Activated T-cell treated with anti-CD3 and anti-CD28 coated beads for 24 hours (primary cell): ENCODE measurements at places on chromosomes 3 and 15.
A peak's percentile ranks its signal among the peaks of the same experiment; 100 is the strongest.

DNA sequence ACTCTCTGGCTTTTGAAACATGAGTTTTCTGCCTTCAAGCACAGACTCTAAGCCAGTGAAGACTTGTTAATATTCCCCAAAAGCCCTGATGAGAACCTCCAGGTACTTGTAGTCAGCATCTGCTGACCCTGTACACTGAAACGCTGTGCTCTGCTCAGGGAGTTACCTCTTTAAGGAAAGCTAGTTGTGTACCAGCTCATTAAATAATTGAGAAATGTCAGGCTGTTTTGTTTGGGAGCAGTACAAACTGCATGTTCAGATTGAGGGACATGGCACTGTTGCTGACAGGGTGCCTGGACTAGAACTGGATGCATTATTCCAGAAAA is 21.7 kb downstream of the UPK1B start:
- DNase-seq: no peak

DNA sequence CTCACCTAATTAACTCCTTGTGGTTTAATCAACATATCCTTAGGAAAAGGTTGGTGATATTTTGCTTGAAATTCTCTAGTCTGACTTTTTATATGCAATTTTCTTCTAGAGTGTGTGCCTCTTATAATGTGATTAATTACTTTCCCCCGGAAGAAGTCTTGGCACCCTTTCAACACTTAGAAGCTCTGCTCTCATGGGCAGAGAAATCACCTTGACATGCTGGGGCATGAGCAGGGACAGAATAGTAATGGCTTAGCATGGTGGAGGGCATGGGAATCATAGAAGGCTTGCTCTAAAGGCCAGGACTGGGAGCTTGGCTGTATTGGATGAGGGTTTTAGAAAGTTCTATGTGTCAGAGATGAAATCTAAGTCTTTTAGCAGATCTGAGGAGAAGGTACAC is 293.5 kb downstream of the AGBL1 start:
- no peak for DNase-seq

GRCh38 chr3:158617982-158618875 is 26.1 kb upstream of the GFM1 start:
- no peak for DNase-seq

- no peak for DNase-seq
Measured at GRCh38 chr3:13403847-13404246, 16.3 kb downstream of the NUP210 start.

- DNase-seq: no peak
Measured at GRCh38 chr3:54342676-54343075, 220.3 kb downstream of the CACNA2D3 start.

DNA sequence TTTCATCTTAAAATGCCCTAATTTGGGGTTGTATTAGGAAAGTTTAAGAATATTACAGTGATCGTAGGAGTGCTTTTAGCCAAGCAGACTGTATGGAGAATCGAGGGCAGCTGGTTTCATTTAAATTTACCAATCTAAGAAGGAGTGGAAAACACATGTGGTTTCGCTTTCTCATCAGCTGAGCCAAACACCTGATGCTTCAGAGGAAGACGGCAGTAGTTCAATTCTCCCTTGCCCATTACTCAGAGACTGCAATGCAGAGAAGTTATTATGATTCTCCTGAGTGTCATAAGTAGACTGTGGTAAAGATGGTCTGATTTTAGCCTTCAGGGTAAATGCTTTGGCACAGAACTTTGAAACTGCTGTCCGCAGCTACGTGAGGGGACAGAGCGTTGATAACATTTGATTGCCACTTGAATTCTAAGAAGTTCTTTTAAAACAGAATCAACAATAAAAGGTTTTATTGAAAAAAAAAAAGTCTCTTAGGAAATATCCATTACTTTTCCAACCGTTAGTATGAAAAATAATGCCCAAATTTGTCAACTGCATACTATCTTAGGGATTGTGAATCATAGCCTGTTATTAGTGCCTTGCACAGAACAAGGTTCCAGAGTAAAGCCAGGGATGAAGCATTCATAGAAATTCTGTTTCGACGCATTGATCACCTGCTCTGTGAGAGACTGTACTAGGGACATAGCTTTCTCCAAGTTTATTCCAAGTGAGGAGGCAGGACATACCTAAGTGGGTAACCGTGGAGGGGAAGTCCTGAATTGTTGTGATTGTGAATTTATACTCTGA is 25.6 kb downstream of the LYSMD4 start:
- DNase-seq: no peak

DNA sequence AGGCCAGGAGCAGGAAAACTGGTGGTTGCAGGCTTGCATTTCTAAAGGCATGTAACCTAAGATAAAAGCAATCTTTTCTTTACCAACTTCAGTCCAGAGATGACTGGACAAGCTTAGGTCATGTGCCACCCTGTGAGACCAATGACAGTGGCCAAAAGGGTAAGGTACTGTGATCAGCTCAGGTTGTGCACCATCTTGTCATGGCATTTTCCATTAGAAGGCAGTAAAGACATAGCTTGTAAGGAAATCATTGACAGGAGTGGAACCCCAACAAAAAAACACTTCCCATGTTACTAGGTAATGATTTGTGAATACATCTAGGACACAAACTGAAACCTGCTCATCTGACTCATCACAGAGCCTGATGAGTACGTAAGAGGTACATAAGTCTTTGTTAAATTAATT is 35.2 kb downstream of the SSR3 start:
- no peak for DNase-seq

DNA sequence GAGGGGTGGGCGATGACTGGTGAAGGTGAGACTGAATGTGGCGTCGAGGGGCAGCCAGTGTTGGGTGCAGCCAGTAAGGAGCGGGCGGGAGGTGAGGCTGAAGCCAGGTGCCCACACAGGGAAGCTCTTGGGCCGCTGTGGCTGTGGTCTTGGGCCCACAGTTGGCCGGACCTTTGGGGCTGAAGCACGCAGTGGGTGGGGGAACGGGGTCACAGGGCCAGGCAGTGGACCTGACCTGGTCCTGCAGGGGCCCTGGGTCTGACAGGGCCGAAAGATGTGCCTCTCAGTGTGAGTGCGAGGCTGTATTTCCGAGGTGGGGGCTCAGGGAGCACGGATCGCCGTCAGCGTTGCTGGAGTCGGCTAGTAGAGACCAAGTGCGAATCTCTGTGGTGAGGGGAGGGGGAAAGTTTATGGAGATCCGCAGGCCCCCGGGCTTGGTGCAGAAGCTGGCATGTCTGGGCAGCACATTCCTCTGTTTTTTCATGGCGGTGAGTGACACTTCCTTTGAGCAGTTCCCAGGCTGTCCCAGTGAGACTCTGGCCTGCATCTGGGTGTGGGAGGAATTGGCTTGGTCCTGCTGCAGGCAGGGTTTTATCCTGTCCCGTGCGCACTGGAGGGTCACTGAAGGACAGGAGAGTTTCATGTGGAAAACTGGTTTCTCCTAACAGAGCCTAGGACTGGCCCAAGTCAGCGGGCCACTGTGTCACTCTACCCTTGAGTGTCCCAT is 100.8 kb downstream of the TMEM266 start:
- DNase-seq: no peak

- peak; percentile 11 for DNase-seq
Measured at GRCh38 chr15:86611417-86612040, 531.9 kb downstream of the AGBL1 start.

GRCh38 chr3:117285737-117286136 is 576.2 kb downstream of the TUSC7 start:
- no peak for DNase-seq

GRCh38 chr15:96583671-96584070 is 253.2 kb downstream of the NR2F2 start:
- DNase-seq: no peak

DNA sequence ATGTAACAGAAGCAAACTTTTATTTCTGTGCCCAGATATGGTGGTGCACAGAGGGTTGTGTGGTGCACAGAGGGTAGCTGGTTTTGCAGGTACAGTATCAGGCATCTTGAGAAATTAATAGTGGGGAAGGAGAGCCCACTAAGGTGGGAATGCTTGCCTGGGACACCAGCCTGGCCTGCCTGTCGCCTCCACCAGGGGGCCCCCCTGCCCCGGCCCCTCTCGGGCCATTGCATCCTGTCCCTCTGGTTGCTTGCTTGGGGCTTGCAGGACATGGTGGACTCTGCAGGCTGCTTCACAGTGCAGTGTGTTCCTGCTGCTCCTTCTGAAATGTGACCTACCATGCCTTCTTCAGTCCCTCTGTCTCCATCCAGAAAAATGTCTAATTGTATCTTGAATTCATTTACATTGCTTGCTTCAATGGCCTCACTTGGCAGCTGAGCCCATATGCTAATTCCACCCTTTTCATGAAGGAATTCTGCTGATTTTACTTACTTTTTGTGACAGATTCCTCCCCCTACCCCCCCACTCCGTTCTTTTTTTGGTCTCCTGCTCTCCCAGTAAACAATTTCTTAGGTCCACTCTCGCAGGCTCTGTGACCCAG is 73.6 kb downstream of the EEFSEC start:
- no peak for DNase-seq

GRCh38 chr3:107432646-107433045 is 55.4 kb downstream of the CCDC54 start:
- DNase-seq: no peak

- no peak for DNase-seq
Measured at GRCh38 chr15:63628123-63628822, 31.1 kb downstream of the FBXL22 start.

DNA sequence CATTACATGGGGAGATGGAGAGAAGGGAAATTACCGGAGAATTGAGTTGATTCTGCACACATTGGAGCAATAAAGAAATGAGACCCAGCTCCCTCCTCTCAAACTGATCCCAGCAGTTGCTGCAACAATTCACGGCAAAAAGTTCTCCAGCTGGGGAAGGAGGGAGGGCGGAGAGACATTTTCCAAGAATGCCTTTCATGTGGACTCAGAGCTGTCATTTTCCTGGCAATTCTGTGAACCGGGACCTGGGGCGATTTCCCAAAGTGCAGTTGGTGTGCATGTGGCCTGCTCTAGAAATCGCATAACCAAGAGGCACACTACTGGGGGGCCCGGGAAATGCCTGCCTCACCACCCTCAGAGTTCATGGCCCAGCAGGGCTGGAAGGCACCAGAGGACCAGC is 48.7 kb upstream of the IREB2 start:
- DNase-seq: no peak

DNA sequence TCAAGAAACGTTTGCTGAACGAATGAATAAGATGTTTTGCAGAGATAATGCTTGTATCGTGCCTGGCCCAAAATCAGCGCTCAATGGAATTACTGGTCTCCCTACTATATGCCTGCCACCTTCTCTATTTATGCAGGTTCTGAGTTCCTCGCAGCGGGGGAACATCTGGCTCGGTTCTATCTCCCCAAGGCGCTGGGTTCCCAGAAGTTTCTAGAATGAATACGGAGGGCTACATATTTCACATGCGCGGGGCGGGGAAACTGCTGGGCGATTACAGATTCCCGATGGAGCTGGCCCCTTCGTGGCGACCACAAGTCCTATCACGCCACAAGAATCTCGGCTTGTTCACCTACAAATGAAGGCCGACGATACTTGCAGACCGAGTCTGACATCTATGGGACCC is 411 bp upstream of the EIF2B5 start:
- DNase-seq: peak; percentile 16

DNA sequence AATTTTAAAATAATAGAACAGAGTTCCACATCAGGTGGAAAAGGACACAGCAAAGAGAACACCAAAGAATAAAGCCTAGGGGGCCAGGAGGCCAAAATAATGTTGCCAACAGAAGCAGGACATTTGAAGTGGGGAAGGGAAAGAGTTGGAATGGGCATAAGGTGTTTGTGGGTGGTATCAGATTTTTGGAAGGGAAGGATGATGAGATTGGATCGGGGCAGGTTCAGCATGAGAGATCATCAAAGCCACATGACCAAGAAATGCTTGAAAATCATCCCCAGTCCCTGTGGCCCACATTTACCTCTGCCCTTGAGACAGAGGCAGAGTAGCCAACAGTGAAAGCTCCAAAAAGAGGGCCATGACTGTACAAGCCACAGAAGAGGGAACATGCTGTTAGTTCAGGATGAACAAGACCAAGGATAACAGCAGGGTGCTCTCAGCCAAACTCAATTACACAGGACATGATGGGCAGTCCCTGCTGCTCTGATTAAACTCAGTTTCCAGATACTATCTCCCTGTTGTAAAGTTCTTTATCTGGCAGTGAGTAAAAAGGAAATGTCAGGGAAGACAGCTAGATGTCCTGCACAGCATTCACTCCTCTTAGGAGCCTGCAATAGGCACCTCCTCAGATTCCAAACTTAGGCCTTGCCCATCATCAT is 32.5 kb downstream of the RAB27A start:
- no peak for DNase-seq

DNA sequence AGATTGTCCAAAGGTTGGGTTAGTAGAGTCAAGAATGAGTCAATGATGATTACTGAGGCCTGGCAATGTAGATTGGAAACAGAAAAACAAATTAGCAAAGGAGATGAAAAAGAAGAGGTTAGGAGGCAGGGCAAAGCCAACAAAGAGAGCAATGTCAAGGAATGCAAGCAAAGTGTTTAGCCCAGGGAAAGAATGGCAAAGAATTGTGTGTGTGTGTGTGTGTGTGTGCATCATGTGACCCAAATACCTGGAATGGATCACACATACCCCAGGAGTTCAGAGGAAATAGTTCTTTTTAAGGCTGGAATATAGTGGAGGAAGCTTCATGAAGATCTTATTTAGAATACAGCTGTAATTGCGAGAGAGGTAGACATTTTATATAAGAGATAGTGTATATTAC is 831.7 kb upstream of the ARPP21 start:
- no peak for DNase-seq

GRCh38 chr15:34185666-34186065 is 24.2 kb downstream of the KATNBL1 start:
- no peak for DNase-seq

- DNase-seq: no peak
Measured at GRCh38 chr3:196519718-196520082, 4.6 kb upstream of the SMCO1 start.

DNA sequence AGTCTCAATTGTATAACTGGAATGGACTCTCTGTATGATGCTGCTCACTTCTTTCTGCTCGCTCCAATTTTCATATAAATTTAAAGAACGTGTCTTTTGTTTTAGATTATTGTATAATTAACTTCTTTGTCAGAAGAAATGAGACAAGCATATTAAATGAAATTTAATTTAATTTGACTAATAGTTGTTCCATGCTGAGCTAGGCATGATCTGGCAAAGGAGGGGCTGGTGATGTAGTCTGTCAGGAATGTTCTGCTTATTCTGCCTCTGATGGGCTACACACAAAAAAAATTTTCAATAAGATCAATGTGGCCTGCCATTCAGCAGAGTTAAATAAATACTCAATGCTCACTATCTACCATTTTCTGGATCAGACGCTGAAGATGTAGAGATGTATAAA is 208.4 kb upstream of the CD96 start:
- DNase-seq: no peak
